Effector memory CD4-positive, alpha-beta T cell (primary cell): ENCODE measurements at places on chromosomes 11 and 22.

DNA sequence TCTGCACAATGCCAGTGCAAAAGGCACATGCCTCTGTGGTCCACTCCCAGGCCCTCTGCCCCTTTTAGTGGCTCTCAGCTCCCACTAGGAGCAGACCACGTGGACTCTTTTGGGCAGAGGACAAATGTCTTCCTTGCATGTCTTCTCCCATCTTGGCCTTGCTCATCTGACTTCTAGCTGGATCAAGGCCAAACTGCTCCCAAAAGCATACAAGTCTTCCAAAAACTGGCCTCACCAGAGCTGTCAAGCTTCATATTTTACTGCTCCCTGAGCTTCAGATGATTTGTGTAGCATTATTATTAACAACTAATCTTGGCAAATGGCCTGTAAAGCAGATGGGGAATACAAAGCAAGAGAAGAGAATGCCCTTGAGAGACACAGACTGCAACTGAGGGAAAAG lies 6.9 kb downstream of the SMPD1 start:
- no peak for DNase-seq

GRCh38 chr22:48888466-48889208 lies 939.0 kb downstream of the BRD1 start:
- no peak for DNase-seq

DNA sequence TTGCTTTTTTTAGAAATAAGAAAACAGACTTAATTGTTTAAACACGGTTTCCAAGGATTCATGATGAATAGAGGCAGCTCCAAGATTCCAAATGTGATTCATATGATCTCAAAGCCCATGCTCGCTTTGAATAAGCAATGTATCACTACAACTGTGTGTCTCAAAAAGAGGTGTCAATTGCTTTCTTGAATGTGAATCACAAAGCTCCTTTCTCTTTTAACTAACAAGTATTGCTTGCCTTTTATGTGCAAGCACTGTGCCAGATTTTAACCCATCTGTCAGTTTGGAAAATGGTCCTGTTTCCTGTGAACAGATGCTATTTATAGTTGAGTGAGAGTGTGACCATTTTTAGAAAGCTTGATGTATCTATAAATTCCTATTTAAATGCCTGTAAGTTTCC lies 6.5 kb downstream of the OOSP1 start:
- DNase-seq = no peak

- DNase-seq = no peak
These were observed 7.1 kb upstream of the ENDOD1 start for GRCh38 chr11:95082576-95083001.
